ENCODE measurements at places on chromosomes 13 and 19.

DNA sequence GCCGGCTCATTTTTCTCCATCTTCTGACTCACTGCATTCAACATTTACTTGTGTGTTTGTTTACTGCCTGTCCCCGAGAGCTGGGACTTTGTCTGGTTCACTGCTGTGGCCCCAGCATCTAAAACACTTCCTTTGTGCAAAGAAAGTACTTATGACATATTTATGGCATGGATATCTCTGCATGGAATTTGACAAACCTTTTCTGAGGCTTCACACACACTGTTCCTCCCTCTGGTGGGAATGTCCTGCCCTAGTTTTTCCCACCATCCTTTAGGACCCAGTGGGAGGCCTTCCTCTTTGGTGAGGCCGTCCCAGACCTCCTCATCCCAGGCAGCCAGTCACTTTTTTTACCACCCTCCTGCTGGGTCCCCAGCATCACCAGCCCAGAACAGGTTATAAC lies 1.4 kb upstream of the SRRM5 start:
- DNase-seq, result no peak

- no peak for DNase-seq
These were observed 232.6 kb upstream of the GPC6 start for GRCh38 chr13:92994056-92994455.

GRCh38 chr13:39963612-39964011 lies 308.1 kb downstream of the COG6 start:
- DNase-seq, result no peak

DNA sequence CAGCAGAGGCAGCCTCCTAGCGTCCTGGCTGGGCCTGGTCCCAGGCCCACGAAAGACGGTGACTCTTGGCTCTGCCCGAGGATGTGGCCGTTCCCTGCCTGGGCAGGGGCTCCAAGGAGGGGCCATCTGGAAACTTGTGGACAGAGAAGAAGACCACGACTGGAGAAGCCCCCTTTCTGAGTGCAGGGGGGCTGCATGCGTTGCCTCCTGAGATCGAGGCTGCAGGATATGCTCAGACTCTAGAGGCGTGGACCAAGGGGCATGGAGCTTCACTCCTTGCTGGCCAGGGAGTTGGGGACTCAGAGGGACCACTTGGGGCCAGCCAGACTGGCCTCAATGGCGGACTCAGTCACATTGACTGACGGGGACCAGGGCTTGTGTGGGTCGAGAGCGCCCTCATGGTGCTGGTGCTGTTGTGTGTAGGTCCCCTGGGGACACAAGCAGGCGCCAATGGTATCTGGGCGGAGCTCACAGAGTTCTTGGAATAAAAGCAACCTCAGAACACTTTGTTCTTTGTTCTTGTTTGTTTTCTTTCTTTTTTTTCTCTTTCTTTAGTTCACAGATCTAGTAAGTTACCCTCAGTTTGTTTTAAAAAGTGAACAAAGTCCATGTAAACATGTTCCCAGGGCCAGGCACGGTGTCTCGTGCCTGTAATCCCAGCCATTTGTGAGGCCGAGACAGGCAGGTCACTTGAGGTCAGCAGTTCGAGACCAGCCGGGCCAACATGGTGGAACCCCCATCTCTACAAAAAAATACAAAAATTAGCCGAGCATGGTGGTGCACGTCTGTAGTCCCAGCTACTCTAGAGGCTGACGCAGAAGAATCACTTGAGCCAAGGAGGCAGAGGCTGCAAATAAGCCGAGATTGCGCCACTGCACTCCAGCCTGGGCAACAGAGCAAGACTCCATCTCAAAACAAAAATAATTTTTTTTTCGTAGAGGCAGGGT lies 10.2 kb downstream of the ANGPTL4 start:
- DNase-seq, result no peak

DNA sequence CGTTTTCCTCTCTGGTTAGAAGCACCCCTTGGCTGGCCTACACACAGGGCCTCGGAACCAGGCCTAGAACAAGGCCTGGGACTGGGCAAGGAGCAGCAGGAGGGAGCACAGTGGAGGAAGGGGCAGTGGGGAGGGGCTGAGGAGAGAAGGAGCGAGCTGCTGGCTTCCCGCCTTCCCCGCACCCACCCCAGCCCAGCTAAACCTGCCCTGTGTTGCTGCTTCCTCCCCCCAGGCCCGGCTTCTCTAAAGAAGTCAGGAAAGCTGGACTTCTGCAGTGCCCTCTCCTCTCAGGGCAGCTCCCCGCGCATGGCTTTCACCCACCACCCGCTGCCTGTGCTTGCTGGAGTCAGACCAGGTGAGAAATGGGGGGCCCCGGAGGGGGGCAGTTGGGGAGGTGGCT lies 24.3 kb downstream of the LYL1 start:
- no peak for DNase-seq

DNA sequence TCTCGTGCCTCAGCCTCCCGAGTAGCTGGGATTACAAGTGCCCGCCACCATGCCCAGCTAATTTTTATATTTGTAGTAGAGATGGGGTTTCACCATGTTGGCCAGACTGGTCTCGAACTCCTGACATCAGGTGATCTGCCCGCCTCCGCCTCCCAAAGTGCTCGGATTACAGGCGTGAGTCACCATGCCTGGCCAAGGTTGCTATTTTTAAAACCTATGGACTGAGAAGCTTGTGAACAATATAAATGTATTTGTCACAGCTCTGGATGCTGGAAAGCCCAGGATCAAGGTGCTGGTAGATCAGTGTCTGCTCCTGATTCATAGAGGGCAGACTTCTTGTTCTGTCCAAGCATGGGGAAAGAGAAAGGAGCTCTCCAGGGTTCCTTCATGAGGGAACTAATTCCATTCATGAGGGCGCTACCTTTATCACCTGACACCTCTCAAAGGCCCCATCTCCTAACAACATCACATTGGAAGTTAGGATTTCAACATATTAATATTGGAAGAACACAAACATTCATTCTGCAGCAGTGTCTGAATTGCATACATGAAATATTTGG lies 16.1 kb downstream of the CARD8 start:
- no peak for DNase-seq

GRCh38 chr13:24625870-24626849 lies 54.0 kb upstream of the ATP12A start:
- no peak for DNase-seq

DNA sequence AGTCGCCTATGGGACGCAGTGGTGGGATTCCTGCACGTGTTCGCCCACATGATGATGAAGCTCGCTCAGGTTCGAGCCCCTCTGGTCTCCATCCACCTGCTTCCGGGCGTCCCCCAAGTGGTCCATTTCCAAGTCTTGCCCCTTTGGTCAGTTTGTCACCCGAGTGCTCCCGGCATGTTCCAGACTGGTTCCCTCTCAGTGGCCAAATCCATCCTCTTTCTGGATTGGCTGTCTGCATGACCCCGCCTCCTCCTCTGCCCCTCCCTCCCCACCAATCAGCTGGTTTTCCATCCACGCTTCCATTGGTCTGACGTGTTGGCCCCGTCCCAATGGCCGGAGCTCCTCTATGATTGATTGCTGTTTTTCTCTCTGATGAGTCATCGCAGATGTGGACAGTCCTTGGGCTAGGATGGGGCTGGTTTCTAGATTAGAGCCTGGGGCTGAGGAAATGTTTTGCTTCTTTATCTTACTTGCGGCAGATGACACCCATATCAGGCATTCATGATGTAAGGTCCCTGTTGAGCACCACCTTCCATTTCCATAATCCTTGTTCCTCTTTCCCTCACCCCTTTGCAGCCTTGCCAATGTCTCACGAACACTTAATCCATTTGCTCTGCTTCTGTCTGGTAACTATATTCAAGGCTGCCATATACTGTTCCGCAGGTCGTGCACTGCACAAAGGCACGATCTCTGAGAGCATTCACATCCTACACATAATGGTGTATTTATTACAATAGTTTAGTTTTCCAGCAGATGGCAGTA lies 73.8 kb downstream of the MAP4K1 start:
- no peak for DNase-seq

GRCh38 chr13:71879129-71879535 lies 12.1 kb upstream of the DACH1 start:
- DNase-seq, result no peak

DNA sequence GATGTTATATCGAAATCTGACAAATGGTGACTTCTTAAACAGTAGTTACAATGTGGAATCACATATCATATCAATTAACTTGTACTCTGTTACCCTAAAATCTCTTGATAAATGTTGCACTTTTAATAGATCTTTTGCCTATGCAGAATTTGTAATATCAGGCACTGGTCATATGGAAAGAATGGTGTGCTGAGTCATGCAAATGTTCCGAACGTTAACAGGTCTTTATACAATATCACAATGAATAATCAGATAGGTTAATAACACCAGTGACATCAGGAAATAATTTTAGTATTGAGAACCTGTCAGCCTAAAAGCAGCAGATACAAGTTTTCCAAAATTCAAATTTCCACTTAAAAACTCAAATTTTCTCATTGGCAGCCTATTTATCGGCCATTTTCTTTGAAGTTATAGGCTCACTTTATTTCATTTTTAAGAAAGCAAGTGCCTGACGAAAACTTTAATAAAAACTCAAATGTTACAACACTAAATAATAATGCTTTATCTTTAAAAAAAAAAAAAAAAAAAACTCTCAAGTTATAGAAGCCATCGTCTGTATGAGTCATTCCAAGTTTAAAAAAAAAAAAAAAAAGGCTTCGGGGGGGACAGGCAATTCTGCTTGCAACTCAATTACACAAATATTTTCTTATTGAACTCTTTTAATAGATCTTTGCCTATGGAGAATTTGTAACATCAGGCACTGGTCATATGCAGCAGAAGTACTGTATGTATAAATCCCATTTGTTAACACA lies 180.9 kb downstream of the DIAPH3 start:
- DNase-seq, result no peak

DNA sequence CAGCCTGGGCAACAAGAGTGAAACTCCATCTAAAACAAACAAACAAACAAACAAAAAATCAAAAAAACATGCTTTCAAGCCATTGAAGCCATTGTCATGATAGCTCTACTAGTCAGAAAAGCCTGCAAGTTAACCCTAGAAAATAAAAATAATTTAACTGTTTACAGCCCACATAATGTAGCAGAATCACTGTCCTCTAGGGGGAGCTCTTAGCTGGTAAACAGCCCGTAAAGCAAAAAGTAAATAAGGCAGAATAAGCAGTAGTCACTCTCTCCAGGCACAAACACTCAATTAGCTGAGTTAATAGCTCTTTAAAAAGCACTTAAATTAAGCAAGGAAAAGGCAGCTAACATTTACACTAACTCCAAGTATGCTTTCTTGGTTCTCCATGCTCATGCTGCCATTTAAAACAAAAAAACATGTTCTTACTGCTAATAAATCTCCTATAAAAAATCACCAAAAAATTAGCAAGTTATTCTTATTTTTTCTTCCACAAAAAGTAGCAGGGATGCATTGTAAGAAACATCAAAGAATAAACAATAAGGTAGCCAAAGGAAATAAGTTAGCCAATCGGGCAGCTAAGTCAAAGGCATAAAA lies 11.3 kb downstream of the LILRB4 start:
- no peak for DNase-seq

GRCh38 chr19:18920400-18920799 lies 885 bp downstream of the DDX49 start:
- no peak for DNase-seq

GRCh38 chr13:104006625-104007075 lies 940.4 kb upstream of the SLC10A2 start:
- DNase-seq, result no peak

DNA sequence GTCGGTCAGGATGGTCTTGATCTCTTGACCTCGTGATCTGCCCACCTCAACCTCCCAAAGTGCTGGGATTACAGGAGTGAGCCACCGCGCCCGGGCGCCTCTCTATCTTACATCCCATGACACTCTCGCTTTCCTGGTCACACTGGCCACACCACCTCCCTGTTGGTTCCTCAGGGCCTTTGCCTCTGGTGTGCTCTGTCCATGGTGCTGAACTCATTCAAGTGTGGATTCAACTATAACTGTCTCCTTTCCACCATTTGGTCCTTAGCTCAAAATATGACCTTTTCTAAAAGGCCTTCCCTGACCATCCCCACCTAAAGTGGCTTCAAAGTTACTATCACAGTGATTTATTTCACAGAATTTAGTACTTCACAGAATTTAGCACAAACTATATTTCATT lies 3.7 kb upstream of the SMIM17 start:
- DNase-seq, result no peak

GRCh38 chr13:80798576-80799133 lies 457.7 kb upstream of the SPRY2 start:
- DNase-seq, result no peak

DNA sequence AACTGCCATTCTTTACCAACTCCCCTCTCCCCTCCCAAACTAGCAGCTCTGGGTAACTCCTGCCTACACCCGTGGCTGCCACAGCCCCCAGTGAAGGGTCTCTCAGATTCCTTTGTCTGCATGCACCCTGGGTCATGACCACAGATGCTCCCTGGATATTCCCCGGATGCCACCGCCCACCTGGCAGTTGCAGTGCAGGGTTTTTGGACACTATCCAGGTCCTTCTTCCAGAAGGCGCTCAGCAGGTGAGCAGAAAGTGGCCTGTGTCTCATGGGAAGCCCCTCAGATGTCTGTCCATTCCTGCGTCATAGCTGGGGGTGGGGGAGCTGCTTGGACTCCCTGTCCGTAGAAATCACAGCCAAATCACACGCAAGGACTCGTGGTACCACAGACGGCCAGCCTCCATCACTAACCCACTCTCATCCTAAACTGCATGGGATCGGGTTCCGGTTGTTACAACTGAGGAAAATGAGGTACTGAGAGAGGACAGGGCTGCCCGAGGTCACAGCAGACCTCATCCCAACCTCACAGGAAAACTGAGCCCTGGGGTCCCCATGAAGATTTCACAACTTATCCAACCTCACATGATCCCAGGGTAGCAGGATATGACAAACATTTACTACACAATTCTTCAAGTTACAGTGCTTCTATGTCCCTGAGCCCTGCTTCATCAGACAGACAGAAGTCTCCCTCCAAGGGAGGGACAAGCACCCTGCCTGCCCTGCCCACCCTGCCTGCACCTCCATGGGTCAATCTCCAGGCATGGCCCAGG lies 38.6 kb downstream of the ELL start:
- no peak for DNase-seq

DNA sequence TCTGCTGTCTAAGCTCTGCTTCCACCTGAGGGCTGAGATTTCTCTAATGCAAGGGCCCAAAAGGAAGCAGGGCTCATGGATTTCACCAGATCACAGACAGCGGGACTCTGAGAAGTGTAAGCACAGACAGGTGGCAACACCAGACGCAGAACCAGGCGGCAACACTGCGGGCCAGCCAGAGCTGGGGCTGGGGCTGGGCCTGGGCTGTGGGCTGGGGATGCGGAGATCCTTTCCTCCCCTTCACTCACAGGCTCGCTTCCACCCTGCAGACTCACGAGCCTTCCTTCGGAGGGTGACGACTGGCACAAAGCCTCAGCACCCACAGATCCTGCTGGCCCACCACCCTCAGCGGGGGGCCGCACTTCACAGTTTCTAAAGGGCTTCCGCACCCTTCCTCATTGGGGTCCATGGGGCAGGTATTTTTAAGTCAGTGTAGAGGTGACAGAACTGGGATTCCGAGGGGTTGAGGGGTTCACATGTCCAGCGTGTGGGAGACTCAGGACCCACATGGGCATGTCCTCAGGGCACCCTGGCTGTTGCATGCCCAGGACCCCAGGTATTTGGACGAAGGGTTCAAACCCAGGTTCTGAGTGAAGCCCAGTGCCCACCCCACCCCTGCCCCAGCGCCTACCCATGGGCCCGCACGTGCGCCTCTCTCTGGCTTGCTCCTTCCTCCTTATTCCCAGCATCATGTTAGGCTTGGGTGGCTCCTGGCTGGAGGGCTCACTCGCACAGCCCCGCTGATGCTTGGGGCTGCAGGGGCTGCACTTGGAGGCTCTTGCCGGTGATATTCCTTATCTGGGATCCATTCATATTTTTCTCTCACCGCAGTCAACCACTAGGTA lies 137.3 kb upstream of the GPR12 start:
- DNase-seq, result no peak

All from activated CD8-positive, alpha-beta memory T cell treated with anti-CD3 and anti-CD28 coated beads for 1 hour (primary cell).